Temporal lobe (tissue), 4 donors: ENCODE measurements at places on chromosomes 3 and 15. TPM values are rescaled to one million over a fixed set of nuclear protein-coding genes. Genes with fewer than 3 reads are reported as not detected.

CLASP2 gene
- 953 TPM for total RNA-seq

FETUB gene
- total RNA-seq, result not detected

FBXL22 gene
- 0.74 TPM for total RNA-seq

PLOD2 gene
- total RNA-seq, result 11.3 TPM

SORD gene
- 6.6 TPM for total RNA-seq

IMPG2 gene
- total RNA-seq, result 1.7 TPM

GXYLT2 gene
- 4.7 TPM for total RNA-seq

RBP2 gene
- total RNA-seq, result not detected

SLC6A20 gene
- 3.0 TPM for total RNA-seq

HIGD2B gene
- not detected for total RNA-seq

PCSK6 gene
- 11.8 TPM for total RNA-seq
